Stimulated activated CD8-positive, alpha-beta memory T cell treated with anti-CD3 and anti-CD28 coated beads, Interleukin-7, amount 100 ng/mL, for 24 hours (primary cell): ENCODE measurements at places on chromosomes 7 and 10.

- DNase-seq = no peak
These were observed 121.3 kb downstream of the AGMO start for GRCh38 chr7:15440482-15440881.

GRCh38 chr7:47188136-47188535, 393.8 kb downstream of the TNS3 start:
- DNase-seq = no peak

GRCh38 chr10:92240289-92241157, 50.4 kb downstream of the CPEB3 start:
- no peak for DNase-seq

DNA sequence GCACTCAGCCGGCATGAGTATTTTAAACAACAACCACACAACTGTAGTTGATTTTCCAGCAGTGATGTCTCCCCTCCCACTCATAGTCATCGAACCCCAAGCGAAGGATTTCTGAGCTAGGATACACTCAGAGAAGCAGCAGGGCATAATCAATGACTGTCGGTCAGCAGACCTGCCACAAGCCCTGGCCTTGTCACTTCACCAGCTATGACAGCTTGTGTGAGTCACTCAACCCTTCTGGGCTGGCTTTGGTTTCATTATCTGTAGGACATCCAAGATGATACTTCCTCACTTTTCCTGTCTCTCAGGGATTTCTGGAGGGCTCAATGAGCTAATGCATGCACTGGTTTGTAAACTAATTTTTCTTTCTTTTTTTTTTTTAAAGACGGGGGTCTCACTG, 22.0 kb upstream of the UBE3C start:
- DNase-seq = no peak

DNA sequence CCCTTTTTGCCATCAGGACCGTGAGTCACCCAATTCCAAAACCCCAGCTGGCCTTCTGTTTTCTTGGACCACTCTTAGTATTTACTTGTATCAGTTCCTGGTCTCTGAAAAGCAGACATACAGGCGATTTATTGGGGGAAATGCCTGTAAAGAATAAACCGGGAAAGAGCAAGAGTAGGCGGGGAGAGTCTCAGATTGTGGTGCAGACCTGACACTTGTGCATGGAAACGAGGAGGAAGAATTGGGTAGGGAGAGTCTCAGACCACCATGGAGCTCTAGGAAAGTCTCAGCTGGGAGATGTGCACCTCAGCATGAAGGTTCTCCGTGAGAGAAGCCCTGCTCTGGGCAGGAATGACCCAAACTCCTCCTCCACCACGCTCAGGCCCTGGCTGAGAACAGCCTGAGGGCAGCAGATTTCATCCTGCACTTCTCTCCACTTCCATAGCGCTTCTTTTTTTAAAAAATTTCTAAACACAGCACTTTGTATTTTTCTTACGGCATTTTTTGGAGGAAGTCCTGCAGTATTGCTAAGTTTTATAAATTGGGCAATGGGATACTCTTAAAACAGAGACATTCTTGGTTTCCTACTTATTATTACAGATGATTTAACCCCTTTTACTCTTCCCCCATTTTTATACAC, 6.1 kb upstream of the TASOR2 start:
- DNase-seq = no peak

- DNase-seq = no peak
These were observed 32.9 kb upstream of the FAM3C start for GRCh38 chr7:121428855-121429489.

GRCh38 chr7:77991656-77992055, 193.1 kb downstream of the PHTF2 start:
- no peak for DNase-seq

- no peak for DNase-seq
These were observed 844.9 kb upstream of the PHF14 start for GRCh38 chr7:10128748-10129147.

- no peak for DNase-seq
These were observed 299.4 kb downstream of the SNX13 start for GRCh38 chr7:17640730-17641377.

GRCh38 chr10:11373717-11374171, 237.7 kb downstream of the USP6NL start:
- no peak for DNase-seq

DNA sequence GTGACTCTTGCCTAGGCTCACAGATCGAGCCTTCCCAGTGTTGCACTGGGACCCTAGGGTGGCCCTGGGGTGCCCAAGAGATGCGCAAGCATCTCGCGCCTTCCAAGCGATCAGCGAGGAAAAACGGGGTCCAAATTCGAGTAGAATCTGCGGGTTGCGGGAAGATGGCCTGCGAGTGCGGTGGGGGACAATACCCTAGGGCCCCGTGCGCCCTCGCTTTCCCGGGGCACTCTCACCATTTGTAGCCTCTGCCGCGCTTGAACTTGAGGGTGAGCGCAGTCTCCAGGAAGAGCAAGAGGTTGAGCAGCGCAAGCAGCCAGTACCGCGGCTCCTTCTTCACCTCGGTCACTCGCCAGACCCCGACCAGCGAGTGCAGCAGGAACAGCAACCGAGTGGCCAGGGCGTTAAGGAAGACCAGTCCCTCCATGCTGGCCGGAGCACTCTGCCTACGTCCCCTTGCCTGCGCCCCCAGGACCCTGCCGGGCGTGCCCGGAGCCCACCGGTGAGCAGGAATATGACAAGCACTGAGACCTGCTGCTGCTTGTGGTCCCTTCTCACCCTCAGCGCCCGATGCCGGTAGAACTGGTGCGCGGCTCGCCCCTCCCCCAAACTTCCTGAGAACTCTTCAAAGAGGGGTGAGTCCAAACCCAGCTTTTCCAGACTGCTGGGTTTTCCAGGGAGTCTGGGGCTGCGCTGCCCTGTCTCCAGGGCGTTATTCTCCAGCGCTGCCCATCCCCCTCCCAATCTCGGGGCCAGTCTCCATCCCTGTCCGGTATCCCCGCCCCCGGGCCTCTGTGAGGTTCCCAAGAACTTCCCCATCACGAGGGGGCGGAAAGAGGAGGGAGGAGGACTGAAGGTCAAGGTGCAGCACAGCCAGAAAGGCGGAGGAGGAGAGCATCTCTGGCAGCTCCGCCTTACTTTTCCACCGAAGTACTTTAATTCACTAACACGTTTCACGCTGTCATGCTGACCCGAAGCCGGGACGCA, at the start of gene TMEM26:
TSS of gene TMEM26 (minus strand) at position 727 of the 987 bp plus-strand sequence. CDS start at position 427, 300 bp downstream.
- DNase-seq = no peak

- no peak for DNase-seq
These were observed 661.5 kb downstream of the KCNMA1 start for GRCh38 chr10:76976142-76976541.

DNA sequence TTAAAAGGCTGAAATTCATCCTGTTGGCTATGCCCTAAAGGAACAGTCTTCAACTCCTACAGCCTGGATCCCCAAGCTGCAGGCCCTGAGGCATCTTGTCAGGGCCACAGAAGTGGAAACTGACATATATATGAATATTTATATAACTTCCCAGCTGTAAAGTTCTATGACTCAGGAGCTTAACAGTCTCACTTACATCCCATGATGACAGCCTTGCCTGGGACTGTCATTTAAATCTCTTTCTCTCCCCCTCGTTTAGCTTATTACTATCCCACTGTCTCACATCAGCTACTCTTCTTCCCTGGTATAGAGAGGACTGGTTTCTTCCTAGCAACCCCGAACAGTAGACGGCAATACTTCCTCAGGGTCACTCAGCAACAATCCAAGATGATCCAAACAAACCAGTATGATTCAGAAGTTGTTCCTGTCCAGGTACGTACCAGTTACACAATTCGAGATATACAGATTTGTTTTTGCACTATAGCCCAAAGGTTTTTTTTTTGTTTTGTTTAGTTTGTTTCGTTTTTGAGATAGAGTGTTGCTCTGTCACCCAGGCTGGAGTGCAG, 22.7 kb downstream of the KIAA1549 start:
- DNase-seq = no peak

- DNase-seq = no peak
These were observed 3.5 kb downstream of the AIMP2 start for GRCh38 chr7:6012355-6013104.

GRCh38 chr10:70458329-70459060, 17.0 kb upstream of the NODAL start:
- DNase-seq = peak; percentile 20

- DNase-seq = no peak
These were observed 3.7 kb upstream of the UTF1 start for GRCh38 chr10:133226251-133226808.

GRCh38 chr7:46755120-46756034, 826.5 kb downstream of the TNS3 start:
- DNase-seq = no peak

DNA sequence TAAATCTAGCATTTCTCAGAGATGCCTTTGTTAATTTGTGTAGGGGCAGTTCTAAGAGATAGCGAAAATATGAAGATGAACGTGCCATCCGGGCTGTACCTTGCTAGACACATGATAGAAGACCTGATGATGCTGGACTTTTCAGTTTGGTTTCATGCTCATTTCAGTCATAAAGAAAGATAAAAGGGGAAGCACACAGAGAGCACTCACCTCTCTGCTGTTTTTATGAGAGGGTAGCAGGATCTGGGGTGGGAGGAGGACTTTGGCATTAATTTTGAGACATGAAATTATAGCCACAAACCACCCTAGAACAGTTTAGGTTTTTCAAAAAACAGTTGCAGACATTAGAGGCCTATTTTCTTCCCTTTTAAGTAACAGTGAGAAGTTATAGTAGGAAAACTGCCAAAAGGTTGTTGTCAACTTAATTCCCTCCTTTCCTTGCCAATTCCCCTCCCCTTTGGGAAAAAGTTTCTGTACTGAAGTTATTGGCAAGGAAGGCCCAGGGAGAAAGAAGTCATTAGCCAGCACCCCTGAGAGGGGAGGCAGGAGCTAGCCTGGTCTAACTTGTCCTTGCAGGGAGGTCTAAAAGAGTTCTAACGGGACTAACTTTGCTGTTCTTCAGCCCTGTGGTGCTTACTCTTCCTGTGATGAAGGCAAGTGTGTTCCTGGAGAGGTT, 2.6 kb downstream of the ST7 start:
- DNase-seq = no peak

DNA sequence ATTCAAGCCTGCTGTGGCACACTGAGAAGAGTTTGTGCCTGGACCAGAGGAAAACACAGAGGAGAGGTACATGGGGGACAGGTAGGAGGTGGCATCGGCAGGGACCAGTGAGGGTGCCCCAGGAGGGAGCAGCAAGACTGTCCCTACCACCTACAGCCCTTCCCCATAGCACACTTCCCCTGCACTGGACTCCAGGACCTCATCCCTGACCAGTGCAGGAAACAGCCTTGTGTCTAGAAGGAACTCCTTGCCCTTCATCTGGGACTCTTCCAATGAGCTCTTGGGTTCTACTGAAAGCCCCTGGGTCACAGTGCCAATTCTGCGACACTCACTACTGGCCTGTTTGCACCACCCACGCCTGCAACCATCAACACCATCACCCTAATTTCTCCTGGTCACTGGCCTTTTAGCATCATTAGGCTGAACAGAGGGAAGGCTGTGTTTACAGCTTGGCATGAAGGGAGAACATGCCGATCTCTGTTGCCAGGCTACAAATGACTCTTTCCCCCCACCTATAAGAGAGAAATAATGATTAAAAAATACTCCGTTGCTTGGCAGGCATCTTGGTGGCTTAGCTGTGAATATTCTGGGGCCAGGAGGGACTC, 371.9 kb upstream of the ZMIZ1 start:
- no peak for DNase-seq

DNA sequence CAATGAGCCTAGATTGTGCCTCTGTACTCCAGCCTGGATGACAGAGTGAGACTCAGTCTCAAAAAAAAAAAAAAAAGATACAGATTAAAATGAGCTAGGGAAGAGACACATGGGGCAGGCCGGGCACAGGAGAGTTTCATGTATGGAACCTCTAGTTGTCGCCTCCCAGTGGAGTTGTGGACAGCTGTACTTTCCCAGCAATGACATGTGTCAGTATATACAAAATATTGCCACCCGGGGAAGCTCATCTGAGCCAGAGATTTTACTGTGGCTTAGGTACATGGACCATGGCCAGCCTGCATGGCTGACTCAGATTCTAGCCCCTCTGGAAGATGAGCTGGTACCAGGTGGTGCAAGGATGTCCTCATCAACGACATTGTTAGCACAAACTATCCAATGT, 87.4 kb downstream of the COL26A1 start:
- no peak for DNase-seq

DNA sequence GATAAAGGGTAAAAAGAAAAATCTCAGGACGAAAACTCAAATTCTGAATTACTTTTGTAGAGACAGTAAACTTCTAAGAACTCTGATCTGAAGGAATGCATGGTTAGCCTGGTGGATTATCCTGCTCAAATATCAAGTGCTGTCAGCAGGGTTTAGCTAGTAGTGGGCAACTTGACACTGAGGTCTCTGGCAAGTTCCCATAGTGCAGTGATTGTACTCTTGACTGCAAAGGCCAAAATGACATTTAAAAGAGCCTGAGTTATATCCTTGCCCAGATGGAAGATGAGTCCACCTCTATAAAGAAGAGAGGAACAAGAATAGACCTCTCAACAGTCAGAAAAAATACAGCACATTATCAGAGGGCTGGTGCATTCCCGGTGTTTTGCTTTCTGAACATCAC, 304.5 kb upstream of the IMMP2L start:
- DNase-seq = no peak

DNA sequence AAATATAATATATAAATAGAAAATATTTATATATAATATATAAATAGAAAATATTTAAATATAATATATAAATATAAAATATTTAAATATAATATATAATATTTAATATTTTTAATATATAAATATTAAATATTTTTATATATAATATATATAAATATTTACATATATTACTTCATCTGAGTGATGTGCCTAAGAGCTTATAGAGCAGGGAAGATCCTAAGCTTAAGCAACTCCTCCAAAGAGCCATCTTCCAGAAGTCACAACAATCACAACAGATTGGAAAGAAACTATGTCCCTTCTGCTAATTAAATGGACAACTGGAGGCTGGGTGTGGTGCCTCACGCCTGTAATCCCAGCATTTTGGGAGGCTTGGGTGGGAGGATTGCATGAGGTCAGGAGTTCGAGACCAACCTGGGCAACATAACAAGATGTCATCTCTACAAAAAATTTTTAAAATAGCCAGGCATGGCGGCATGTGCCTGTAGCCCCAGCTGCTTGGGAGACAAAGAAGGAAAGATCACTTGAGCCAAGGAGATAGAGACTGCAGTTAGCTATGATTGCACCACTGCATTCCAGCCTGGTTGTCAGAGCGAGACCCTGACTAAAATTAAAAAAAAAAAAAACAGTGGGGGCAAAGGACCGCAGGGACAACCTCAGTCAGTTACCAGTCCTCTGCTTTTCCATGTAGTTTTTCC, 198.7 kb downstream of the SKIDA1 start:
- DNase-seq = no peak

DNA sequence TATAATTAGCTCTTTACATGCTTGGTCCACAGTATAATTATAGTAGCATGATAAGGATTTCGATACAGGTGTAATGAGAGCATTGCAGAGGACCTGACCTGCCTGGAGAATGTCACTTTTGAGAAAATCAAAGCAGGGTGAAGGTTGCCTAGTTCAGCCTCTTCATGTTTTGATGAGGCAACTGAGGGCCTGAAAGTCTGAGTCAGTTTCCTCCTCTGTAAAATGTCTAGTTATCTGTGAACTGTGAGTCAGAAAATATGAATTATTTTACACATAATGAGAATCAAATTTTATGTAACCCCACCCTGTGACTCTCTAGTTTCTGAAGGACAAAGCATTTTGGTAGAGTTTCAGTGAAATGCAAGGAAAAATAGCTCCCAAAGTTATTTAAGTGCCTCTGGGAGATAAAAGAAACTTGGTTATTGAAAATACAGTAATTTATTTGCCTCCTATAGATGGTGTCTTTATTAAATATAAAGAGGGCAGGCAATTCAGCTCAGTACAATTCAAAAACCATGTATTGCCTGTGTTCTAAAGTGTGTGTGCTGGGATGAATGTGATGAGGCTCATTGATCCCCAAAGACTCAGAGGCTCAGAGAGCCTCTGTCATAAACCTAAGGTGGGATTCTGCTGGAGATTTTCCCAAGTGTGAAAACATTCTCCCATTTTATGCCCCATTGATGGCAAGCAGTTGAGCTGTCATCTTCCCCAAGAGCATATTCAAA, 37.3 kb upstream of the SAMD9L start:
- DNase-seq = no peak
